ENCODE measurements at places on chromosomes 6 and 20.

- no peak for DNase-seq
Observed at GRCh38 chr20:25272223-25273000, 24.5 kb downstream of the PYGB start.

- DNase-seq = no peak
Observed at GRCh38 chr20:19783966-19784401, 25.9 kb downstream of the RIN2 start.

GRCh38 chr6:73263570-73263909 lies 544 bp upstream of the KHDC1 start:
- DNase-seq = no peak

- no peak for DNase-seq
Observed at GRCh38 chr20:35560541-35560940, 18.7 kb downstream of the ERGIC3 start.

GRCh38 chr6:91433660-91434534 lies 847.0 kb upstream of the MAP3K7 start:
- no peak for DNase-seq

DNA sequence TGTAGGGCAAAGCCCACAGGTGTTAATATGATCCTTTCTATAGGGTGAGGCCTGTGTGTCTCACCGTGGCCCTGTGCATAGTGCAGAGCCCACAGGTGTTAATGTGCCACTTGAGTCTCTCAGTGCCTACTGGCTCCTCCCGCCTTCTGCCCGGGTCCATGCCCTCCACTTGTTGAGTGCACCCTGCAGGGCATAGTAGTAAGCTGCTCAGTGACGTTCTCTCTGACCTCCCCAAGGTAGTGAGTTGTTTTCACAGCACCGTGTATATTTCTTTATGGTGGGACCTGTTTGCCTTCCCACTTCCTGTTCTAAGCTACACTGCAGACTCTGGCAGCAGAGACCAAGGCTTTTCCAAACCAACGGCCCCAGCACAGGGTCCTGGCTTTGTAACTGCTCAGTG lies 64.5 kb upstream of the SLC22A1 start:
- no peak for DNase-seq
